ENCODE measurements at places on chromosomes 11 and 22.

- no peak for DNase-seq
Measured at GRCh38 chr11:95156916-95157541, 67.4 kb downstream of the ENDOD1 start.

DNA sequence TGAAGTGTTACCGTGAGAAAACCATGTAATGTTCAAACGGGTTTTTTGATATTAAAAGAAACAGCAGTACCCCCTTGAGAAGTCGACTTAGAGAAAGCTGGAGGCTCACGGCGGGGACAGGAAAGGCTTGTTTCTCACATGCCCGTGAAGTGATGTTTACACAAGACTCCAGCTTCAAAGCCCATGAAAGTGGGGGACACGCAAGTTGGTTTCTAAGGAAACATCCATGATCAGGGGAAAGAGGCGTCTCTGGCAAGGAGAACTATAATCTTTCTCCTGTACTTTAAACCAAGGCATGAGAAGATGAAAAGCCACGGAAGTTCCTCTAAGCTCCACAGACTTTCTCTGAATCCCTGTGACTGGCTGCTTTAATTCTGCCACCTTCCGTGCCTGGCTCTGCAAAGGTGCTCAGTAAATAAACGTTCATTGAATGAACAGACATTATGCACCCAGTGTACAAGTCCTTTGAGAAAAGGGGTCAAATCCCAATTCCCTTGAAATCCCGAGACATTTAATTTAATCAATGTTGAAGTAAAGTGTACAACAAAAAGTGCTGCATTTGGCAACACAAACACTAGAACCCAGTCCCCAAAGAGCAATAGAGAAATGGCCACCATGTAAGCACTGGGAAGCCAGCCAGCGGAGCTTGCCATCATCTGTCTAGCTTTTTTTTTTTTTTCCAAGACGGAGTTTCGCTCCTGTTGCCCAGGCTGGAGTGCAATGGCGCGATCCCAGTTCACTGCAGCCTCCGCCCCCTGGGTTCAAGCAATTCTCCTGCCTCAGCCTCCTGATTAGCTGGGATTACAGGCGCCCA, 58.7 kb downstream of the AHNAK start:
- no peak for DNase-seq

GRCh38 chr11:96334219-96334618, 8.8 kb downstream of the MAML2 start:
- DNase-seq = no peak

DNA sequence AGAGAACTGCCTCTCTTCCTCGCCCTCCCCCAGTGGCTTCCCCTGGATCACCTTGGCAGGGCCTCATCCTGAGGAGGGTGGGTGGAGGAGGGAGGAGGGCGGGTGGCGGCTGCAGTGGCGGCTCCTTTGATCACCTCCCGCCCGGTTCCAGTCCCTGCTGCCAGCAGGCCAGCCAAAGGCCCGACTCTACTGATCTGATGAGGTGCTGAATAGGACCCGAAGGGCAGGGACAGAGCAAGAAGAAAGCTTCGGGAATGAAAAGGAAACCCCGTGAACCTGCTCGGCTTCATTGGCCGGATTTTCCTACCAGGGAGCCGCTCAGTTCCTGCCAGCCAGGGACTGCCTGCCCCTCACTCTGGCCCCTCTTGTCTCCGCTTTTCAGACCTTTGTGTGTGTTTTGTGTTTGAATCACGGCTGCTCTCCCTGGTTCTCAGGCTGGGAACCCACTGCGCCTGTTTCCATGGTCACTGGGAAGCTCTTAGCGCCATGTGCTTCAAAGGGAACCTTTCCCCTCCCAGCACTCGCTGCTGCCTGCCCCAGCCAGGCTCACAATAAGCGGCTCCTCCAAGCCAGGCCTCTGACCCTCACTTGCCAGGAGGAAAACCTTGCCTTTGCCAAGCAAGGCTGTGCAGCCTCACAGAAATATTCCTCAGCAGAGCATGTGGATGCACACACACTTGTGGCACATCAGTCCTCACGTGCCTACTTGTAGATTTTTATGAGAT, 56.8 kb downstream of the C22orf31 start:
- no peak for DNase-seq

DNA sequence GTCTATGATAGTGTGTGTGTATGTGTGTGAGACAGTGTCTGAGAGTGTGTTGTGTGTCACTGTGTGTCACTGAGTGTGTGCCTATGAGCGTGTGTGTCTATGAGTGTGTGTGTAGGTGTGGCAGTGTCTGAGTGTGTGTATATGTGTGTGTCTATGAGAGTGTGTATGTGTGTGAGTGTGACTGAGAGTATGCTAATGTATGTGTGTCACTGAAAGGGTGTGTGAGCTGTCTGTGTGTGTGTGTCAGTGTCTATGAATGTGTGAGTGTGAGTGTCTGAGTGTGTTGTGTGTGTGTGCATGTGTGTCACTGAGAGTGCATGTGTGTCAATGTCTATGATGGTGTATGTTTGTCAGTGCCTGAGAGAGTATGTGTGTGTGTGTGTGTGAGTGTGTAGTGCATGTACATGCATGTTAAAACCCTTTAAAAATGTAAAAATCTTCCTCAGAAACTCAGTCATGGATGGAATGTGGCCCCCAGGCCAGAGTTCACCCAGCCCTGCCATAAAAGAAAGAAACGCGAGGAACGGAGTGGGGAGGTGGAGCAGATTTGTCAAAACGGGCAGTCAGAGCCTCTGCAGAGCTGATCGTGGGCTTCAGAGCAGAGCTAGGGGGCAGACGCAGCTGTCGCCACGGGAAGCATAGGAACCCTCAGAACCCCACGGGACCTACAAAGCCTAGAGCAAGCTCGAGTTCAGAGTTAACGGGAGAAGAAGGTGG, 218.8 kb downstream of the CTTN start:
- no peak for DNase-seq

DNA sequence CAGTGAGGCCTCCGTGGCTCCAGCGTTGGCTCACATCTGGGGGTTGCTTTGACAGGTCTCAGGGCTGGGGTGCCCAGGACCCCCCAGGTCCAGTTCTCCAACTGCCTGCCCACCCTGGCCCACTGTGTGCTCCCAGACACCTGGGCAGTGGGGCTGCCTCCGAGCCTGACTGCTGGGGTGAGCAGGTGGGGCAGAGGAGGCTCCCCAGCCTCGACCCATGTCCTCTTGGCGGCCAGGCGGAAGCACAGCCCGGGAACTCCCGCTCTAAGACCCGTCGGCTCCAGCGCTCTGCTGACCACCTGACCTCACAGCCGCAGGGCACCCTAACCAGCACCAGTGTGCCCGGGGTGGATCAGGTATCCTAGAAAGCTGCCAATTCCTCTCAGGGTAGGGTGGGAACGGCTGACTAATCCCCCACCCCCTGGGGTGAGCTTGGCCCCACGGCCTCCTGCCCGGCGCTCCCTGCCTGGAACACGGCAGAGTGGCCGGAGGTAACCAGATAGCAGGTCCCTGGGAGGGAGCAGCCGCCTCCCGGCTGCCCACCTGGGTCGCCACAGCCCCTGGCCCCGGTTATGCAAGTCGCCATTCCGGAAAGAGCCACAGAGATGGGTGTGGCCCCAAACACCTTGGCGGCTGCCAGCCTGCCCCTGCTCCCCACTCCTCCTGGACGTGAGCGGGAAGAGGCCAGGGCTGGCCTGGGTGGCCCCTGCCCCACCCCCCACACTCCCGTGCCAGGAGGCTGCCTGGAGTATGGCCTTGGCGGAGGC, 19.2 kb upstream of the MUC5B start:
- DNase-seq = no peak
